ENCODE measurements at places on chromosomes 13 and 19.

DNA sequence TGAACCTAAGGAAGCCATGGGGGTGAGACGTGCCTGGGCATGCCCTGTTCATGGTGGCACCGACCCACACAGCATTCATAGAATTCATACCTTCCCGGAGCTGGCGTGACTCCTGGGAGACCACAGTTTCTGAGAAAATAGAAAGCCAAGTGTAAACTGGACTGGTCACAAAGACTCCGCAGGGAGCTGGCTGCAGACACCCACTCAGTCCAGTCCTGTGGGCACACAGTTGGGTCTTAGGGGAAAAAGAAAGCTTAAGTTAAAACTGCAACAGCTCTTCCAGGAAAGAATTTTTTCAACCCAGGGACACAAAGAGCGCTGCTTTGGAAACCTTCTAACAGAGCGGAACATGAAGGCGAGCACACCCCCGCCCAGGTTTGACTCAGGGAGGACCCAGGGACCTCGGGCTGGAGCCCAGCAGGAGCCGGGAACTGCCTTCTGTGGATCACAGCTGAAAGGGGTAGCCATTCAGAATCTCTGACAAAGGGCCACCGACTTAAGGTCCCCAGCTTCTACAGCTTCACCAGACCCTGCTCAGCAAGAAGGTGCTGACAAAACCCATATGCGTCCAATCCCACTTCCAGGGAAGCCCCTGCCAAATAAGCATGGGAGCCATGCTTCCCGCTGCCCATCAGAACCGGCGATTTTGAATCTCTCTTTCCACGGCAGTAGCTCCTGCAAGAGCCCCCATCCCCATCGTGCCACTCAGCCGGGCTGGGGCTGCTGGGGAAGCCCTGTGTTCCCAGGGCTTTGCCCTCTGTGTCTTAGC, 183.7 kb downstream of the COL4A1 start:
- no peak for DNase-seq

- DNase-seq, result peak; percentile 42
Observed at GRCh38 chr19:7677669-7678311, 900 bp downstream of the MCEMP1 start.

- DNase-seq, result no peak
Observed at GRCh38 chr13:30276178-30276577, 31.2 kb downstream of the KATNAL1 start.

DNA sequence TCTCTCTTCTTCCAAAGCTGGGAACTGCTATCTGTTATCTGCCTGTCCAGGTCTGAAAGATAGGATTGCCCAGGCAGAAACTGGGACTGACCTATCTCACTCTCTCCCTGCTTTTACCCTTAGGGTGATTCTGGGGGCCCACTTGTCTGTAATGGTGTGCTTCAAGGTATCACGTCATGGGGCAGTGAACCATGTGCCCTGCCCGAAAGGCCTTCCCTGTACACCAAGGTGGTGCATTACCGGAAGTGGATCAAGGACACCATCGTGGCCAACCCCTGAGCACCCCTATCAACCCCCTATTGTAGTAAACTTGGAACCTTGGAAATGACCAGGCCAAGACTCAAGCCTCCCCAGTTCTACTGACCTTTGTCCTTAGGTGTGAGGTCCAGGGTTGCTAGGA, 5.1 kb downstream of the KLK3 start:
- no peak for DNase-seq

DNA sequence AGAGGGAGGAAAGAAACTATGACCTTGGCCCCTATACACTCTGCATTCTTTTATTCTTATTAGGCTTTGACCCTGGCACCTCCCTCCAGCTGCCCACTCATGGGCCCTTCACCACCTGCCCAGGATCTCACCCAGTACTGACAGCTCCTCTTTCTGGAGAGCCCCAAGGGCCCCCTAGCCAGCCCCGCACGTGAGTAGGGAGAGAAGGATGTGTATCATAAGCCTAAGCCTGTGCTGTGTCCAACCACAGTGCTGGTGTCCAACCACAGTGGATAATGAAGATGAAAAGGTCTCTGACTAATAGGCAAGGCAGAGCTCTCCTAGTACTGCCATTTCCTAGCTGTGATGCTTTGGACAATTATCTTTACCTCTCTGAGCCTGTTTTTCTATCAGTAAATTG, 4.2 kb downstream of the DMRTC2 start:
- DNase-seq, result no peak
